ENCODE measurements at places on chromosomes 4 and X.

- no peak for DNase-seq
These were observed 94.2 kb downstream of the LARP1B start for GRCh38 chr4:128155231-128155855.

DNA sequence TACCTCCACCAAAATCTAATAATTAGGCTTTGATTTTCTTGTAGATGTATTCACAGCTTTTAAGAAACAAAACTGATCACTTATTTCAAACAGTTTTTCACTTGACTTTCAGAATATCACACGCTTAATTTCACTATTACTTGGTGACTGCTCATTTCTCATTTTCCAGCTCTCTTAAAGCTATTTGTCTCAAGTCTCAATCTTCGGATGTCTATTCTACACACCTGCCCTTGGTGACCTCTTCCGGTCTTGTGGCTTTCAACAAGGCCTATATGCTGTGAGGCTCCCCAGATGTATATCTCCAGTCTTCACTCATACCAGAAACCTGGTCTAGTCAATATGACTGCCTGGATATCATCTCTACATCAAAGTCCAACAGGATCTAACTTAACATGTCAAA is 34.9 kb upstream of the ANXA10 start:
- DNase-seq = no peak

- DNase-seq = no peak
These were observed 254.7 kb downstream of the FBXW7 start for GRCh38 chr4:152281211-152281610.

DNA sequence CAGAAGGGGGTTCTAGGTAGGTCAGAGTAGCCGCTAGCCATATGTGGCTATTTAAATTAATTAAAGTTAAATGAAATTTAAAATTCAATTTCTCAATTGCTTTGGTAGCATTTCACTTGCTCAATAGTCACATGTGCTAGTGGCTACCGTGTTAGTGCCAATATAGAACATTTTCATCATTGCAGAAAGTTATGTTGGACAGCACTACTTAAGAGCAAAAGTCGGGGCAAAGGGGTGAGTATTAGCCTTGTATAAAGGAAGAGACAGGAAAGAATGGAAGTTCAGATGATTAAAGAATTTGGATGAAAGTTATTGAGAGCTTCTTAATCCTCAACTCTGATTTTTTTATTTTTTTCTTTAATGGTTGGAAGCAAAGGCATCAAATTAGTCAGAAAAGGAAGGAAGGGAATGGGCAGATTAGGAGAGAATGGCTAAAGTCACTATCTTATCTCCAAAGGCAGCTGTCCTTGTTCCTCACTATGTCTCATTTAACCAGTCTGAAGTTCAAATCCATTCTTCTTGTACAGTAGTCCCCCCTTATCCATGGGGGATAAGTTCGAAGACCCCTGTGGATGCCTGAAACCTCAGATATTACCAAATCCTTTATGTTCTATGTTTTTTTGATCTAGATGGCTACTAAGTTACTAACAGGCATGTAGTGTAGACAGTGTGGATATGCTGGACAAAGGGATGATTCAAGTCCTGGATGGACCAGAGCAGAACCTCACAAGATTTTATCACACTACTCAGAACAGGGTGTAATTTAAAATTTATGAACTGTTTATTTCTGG is 22.9 kb downstream of the OCIAD1 start:
- DNase-seq = no peak

DNA sequence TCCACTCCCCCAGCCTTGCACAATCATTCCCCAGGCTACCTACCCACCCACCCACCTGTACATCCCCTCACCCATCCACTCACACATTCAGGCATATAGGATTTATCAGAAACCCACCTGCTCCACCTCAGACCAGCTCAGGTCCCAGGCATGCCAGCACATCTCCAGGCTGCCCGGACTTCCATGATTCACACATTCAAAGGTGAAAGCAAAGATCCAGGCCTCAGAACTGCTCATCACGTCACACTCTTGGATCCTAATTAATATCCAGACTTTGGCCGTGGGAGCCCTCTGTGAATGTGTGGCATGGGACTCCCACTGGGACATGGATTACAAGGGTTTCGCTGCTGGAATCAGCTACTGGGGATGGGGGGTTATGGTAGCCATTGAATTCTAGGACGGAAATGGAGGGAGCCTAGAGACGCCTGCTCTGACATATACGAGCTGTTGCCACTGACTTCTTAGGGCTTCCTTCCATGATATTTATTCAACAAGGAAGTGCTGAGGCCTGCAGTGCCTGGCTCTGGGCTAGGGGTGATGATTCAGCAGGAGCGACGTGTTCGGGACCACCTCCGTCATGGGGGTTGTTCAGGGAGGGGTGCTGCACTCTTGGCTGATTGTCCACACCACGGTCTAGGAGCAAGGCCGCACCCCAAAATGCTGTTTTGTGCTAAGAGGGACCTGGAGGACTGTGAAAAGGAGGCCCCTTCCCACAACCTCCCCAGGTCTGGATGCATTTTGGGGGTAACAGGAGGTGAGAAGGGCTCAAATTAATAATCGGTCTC is 56.9 kb upstream of the ADRA2C start:
- DNase-seq = no peak

DNA sequence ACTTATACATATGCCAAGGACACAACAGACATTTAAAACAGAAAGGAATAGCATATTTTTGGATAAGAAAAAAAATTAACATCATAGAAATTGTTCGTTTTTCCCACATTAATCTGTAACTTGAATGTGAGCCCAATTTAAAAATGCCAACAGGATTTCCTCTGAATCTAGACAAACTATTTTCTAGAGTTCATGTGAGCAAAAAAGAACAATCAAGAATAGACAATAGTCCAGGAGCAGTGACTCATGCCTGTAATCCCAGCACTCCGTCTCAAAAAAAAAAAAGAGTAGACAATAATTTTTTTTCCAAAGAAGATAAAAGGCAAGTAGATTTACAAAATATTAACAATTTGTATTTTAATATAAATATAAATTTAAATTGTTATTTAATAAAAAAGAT is 73.7 kb upstream of the DUSP21 start:
- DNase-seq = no peak

DNA sequence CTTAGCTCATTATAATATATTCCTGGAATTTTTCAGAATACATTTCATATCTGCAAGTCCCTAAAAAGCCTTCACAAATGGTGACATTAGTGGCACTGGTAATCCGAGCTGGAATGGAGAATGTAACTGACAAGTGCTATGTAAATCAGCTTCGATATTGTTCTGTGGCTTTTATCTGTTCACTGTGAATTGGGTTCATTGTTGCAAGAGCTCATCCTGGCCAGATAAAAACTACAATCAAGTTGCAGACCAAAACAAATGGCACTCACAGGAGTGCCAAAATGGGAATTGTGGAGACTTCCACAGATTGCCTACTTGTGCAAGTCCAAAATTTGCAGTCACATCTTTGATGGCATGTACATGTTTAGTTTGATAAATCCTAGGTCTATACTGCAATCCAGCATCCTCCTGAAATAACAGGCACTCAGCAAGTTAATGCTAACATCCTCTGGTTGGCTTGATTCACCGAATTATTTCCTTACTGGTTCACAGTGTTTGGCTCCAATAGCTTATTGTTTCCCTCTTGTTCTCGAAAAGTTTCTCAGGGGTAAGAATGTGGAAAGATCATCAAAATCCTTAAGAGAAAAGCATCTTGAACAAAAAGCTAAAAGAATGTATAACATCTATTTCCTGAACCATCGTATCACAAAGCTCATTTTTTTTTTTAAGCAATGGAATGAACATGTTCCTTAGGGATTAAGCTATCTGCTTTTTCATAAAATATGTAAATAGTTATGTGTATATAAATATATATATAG is 904.9 kb downstream of the CENPC start:
- no peak for DNase-seq
